ENCODE measurements at places on chromosomes 5 and 9. TPM values are rescaled to one million over a fixed set of nuclear protein-coding genes. Genes with fewer than 3 reads are reported as not detected.

- DNase-seq, result no peak
Measured at GRCh38 chr5:143118222-143118621, 285.3 kb downstream of the NR3C1 start.

- DNase-seq, result no peak
Measured at GRCh38 chr5:158731014-158731413, 368.7 kb downstream of the EBF1 start.

DNA sequence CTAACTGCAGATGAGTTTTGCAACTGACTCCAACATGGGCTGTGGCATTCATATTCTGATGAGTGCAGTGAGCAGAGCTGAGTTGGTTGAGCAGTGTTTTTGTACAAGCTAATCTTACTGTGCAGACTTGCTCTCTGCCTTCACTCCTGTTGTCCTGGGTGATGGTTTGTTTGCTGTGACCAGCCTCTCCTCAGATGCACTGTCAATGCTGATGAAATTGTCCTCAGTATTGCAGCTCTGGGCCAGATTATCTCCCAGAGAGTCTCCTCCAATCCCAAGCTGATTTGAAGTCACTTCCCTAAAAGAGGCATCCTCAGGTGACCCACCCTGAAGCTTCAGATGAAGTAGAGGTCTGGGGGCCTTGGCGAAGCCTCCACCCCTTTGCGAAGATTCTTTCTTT is 581.8 kb downstream of the ACTL7B start:
- DNase-seq, result no peak

GRCh38 chr9:126564128-126564527 is 49.6 kb upstream of the LMX1B start:
- no peak for DNase-seq

GRCh38 chr5:129541648-129542251 is 81.7 kb downstream of the ADAMTS19 start:
- DNase-seq, result no peak

GRCh38 chr9:106619211-106619610 is 243.8 kb upstream of the ZNF462 start:
- no peak for DNase-seq

DNA sequence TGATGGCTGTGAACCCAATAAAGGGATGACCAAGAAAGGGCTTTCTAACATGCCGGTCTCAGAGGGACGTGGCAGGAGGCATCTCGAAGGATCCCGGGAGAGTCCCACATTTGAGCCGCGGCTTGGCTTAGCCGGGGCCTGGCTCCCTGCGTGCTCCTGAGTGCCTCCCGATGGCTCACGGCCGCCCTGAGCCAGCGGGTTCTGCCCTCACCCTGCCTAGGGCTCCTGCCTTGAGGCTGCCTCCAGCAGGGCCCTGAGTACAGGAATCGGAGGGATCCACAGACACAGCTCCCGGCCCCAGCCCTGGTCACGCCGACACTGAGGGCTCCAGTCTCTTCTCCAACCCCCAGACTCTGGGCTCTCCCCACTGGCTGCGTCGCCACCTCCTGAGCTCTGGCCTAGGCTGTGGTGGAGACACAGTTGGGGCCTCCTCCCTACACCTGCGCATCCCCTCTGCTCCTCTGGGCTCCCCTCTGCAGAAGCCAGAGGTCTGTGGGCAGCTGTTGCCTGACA is 44.1 kb upstream of the RXRA start:
- DNase-seq, result no peak

GRCh38 chr9:136650648-136651047 is 12.1 kb upstream of the EGFL7 start:
- no peak for DNase-seq

GRCh38 chr5:173885475-173886010 is 2.6 kb upstream of the CPEB4 start:
- DNase-seq, result no peak

DNA sequence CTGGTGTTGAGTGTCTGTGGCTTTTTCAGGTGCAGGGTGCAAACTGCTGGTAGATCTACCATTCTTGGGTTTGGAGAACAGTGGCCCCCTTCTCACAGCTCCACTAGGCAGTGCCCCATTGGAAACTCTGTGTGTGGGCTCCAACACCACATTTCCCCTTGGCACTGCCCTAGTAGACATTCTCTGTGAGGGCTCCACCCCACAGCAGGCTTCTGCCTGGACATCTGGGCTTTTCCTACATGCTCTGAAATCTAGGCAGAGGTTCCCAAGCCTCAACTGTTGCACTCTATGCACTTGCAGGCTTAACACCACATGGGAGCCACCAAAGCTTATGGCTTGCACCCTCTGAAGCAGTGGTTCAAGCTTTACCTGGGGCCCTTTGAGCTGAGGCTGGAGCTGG is 80.9 kb downstream of the BARX1 start:
- no peak for DNase-seq

DNA sequence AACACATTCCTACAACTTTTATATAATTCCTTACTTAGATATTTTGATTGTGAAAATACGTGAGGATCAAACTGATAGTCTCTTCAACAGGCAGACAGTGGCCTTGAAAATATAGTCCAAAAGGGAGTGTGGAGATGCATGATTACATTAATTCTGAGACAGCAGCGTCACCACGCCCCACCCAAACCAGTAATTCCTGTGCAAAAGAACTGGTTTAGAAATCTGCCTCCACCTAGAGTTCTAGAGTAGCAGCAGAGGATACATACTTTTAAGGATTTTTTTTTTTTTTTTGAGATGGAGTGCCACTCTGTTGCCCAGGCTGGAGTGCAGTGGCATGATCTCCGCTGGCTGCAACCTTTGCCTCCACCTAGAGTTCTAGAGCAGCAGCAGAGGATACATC is 1.6 kb upstream of the TUT7 start:
- no peak for DNase-seq

GRCh38 chr5:133309166-133309795 is 257.5 kb downstream of the HSPA4 start:
- DNase-seq, result no peak

GRCh38 chr5:143583409-143583808 is 179.9 kb upstream of the NR3C1 start:
- DNase-seq, result no peak

The OGN gene
- 28.4 TPM for total RNA-seq

The FAM221B gene
- not detected for total RNA-seq

The DCTN4 gene
- total RNA-seq, result 61.6 TPM

The OR1J2 gene
- not detected for total RNA-seq

The GFI1B gene
- not detected for total RNA-seq

The PTPA gene
- 100 TPM for total RNA-seq

Data from posterior vena cava (tissue), 2 donors.